Brain (organoid and tissue), 16 donors: ENCODE measurements at places on chromosomes 13 and 19. TPM values are rescaled to one million over a fixed set of nuclear protein-coding genes. Genes with fewer than 3 reads are reported as not detected.

The NAXD gene
- polyA plus RNA-seq: 45.8 TPM

The ZSCAN4 gene
- polyA plus RNA-seq: not detected

The MAN2B1 gene
- 24.5 TPM for polyA plus RNA-seq

The SH2D3A gene
- polyA plus RNA-seq: not detected

GRCh38 chr13:40517486-40518480 is 148.7 kb downstream of the FOXO1 start:
- DNase-seq: no peak

DNA sequence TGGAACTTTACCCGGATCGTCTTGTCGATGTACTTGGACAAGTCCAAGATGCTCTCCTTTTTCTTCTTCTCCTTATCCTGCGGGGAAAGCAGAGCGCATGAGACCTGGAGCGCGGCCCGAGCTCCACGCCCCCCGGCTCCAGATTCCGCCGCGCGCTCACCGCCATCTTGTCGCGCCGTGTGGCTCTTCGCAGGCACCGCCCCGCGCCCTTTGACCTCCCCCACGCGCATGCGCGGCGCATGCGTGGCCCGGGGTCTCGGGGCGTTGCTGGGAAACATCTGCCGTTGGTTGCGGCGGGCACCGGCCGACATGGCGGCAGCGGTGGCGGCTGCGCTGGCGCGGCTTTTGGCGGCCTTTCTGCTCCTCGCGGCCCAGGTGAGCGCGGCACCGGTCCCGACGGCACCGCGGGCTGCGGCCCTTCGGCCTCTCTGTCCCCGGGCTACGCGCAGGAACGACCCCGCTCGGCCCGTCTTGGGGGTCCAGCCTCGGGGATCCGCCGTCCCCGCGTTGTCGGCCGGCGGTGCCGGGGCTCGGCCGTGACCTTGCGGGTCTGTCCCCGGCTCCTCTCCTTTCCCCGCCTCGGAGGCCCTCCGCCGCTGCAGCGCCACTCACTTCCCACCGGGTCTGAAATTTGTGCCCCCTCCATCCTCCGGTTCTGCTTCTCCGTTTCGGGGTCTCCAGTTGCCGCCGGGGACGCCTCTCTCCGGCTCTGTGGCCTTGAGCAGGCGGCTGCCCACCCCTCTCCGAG is at the start of the genes LSM7 and SPPL2B:
Gene LSM7 (minus strand): TSS at position 186 of the 748 bp plus-strand sequence. CDS start 20 bp downstream, at position 166.
Gene SPPL2B (plus strand): TSS at position 284 of the 748 bp plus-strand sequence. CDS start 26 bp downstream, at position 310.
- DNase-seq: peak; percentile 94

- no peak for DNase-seq
Measured at GRCh38 chr19:47021536-47022139, 2.0 kb downstream of the NPAS1 start.

DNA sequence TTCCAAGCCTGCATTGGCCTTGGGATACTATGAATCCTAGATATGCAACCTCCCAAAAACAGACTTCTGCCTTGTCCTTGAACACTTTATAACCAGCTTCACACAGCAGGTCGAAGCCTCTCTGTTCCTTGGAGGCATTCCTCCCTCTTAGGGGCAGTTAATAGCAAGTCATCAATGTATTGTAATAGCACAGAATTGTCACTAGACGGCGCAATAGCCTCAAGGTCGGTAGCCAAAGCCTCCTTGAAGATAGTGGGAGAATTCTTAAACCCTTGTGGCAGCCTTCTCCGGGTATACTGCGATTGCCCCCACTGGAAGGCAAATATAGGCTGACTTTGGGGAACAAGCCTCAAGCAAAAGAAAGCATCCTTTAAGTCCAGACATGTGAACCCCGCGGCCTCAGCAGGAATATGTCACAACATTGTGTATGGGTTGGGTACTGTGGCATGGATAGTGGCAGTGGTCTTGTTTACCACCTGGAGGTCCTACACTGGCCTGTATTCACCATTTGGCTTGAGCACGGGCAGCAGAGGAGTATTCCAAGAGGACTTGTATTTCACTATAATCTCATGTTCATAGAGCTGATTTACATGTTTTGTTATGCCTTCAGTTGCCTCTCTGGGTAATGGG is 61.1 kb downstream of the ZNF431 start:
- peak; percentile 47 for DNase-seq

GRCh38 chr13:34667286-34668218 is 274.5 kb upstream of the NBEA start:
- no peak for DNase-seq

GRCh38 chr19:42497492-42498168 is 30.7 kb downstream of the CEACAM1 start:
- no peak for DNase-seq

DNA sequence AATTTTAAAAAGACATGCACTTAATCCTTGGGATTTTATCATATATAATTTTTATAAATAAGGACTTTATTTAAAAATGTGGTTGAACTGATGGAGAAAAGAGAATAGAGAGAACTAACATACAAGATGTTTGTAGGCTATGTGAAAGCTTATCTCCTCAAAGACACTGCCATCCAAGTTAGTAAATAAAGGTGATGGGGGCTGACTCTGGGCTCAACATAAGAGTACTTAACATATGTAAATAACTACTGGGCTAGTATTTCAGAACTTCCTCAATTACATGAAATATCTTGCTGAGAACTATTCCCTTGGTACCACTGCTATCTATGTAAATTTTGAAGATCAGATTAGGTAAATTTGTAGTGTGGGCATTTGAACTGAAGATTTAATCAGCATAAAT is 1017.3 kb upstream of the PCDH20 start:
- DNase-seq: no peak

GRCh38 chr13:29911781-29912418 is 61.5 kb upstream of the UBL3 start:
- DNase-seq: no peak

GRCh38 chr19:28239270-28239669 is 973.7 kb downstream of the UQCRFS1 start:
- peak; percentile 32 for DNase-seq

DNA sequence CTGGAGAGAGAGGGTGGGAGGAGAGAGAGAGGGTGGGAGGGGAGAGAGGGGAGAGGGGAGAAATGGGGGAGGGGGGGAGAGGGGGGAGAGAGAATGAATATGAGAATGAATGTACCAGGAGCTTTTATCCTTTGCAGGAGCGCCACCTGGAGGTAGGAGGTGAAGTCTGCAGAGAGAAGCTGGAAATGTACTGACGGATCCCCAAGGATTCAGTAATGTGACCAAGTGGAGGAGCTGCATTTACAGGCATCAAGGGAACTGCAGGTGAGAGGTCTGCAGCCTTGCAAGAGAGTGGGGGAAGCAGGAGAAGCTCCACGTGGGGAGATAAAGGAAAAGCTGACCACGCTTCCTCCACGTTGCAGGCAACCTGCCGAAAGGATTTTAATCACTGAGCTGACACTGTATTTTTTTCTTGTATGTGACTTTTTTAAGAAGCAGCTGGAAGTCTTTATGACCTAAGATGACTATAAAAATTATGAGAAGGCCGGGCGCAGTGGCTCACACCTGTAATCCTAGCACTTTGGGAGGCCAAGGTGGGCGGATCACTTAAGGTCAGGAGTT is 33.7 kb downstream of the VSTM1 start:
- DNase-seq: peak; percentile 44

DNA sequence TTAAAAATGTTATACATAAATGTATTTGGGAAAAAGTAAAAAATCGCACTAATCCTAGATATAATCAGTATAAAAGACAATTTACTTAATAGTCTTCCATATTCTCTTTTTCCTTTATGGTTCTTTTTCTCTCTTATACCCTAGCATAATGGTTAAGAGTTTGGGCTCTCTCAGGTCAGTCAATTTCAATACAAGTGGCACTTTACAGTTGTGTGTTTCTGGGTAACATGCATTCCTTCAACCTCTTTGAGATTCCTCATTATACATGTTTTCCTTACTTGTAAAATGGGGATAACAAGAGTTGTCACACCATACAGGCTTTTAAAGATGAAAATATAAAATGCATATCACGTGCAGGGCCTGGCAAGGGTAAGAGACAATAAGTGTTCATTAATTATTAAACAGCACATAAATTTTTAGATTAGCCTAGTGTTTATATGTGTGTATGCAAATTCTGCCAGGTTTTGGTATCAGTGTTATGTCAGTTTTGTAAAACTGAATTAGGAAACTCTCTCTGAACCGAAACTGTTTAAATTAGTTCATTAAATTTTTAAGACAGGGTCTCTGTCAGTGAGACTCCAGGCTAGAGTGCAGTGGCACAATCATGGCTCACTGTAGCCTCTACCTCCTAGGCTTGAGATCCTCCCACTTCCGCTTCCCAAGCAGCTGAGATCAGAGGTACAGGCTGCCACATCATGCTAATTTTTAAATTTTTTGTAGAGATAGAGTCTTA is 49.8 kb downstream of the ELF1 start:
- no peak for DNase-seq

DNA sequence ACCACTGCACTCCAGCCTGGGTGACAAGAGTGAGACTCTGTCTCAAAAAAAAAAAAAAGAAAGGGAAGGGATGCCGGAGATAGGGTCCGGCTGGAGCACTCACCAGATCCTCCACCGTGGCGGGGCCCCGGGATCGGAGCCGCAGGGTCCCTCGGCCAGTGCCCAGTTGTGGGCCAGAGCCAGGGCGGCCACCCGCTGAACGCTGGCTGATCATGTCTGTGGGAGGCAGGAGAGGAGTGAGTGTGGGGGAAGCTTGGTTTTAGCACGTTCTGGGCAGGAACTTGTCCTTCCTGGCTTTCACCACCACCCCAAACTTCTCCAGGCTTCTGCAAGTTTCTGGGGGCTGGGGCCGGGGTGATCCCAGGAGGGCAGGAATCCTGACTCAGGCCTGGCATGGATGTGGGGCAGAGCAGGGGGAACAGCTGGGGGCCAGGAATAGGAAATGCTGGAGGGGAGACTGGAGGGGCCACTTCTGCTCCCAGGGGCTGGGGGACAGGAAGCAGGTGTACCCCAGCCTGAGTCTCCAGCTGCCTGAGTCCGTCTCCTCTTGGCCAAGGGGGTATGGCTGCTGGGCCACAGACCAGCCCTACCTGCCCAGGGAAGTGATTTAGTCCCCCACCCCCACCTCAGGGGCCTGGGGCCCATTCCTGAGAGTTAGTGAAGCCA is 4.3 kb upstream of the PTGER1 start:
- no peak for DNase-seq

DNA sequence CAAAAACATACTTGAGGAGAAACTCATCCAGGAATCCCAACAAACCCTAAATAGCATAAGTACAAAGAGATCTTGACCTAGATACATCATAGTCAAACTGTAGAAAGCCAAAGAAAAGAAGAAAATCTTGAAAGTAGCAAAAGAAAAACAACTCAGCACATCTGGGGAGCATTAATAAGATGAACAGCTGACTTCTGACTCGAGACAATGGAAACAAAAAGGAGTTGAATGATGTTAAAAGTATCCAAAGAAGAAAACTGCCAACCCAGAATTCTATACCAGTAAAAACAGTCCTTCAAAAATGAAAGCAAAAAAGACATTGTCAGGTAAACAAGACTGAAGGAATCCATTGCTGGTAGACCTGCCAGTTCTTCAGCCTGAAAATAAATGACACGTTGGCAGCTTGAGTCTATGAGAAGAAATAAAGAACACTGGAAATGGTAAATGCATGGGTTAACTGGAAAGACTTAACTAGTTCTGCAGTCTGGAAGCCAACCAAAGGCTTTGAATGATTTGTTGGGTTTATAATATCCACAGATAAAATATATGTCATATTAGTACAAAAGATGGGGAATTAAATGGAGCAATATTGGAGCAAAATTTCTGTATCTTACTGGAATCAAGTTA is 46.8 kb downstream of the TSSK6 start:
- no peak for DNase-seq

GRCh38 chr19:10643968-10644259 is 10.2 kb upstream of the ILF3 start:
- DNase-seq: peak; percentile 5

DNA sequence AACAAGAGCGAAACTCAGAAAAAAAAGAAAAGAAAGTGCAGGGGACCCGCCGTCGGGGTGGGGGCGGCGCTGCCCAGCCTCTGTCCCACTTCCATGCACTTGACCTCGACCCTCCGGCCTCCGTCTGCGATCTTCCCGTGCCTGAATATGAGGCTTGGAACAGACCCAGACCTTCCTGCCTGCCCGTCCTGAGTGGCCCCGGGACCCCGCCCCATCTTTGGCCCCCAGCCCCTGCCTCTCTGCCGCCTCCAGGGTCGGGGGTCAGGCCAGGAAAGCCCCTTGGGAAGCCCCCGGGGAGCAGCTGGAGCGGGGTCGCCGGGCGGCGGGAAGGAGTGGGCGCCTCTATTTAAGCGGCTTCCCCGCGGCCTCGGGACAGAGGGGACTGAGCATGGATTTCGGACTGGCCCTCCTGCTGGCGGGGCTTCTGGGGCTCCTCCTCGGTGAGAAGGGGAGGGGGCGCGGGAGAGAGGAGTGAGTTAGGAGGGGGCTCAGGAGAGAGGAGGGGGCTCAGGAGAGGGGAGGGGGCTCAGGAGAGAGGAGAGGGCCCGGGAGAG is at the start of gene MADCAM1:
Gene MADCAM1 (plus strand): TSS at position 375 of the 554 bp plus-strand sequence. CDS start 14 bp downstream, at position 389.
- DNase-seq: no peak

- no peak for DNase-seq
Measured at GRCh38 chr19:47305309-47305751, 4.3 kb upstream of the C5AR1 start.

DNA sequence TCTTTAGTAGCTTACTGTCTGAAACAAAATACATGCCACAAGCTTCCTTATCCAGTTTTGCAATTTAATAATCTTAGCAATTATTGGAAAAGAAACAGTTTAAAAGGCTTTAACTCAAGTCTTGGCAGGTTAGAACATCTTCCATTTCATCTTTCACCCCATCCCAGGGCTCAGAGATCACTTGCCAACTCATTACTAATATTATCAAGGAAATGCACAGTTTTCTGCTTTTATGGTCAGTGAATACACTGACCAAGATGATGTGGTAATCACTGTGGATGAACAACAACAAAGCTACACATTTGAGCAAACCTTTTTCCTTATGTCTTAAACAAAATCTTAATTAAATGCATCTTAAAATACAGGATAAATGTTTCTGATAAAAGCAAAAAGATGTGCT is 48.0 kb upstream of the ITM2B start:
- no peak for DNase-seq
